GM12864 (cell line): ENCODE measurements at places on chromosomes 12 and 14.

GRCh38 chr14:91368776-91369416 lies 48.7 kb downstream of the CCDC88C start:
- no peak for DNase-seq

DNA sequence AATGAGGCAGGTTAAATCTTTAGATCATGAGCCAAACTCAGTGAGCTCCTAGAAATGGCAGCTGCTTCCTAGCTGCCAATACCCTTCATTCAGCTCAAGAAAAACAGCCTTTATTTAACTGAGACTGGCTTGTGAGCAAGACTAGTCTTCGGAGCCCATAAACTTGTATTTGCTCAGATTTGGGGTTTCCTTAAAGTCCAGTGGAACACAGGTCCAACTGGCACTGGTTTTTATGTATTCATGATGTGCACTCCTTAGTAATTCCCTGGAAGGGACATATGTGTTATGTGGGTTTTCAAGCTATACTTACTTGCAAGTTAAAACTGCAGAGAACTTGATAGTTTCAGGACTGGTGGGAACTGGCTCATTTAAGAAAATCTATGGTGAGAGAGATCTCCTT lies 380.1 kb upstream of the TMEM132C start:
- DNase-seq = no peak

- no peak for DNase-seq
These were observed 200.5 kb downstream of the GXYLT1 start for GRCh38 chr12:41944216-41944615.

GRCh38 chr14:98622208-98623051 lies 649.6 kb downstream of the BCL11B start:
- no peak for DNase-seq

- DNase-seq = no peak
These were observed 43.4 kb upstream of the ATF1 start for GRCh38 chr12:50720501-50720900.

- DNase-seq = no peak
These were observed 40.9 kb upstream of the LRIG3 start for GRCh38 chr12:58961166-58961565.

- DNase-seq = no peak
These were observed 16.4 kb upstream of the TAS2R30 start for GRCh38 chr12:11150832-11151231.

- DNase-seq = no peak
These were observed 23.4 kb downstream of the SERPINA1 start for GRCh38 chr14:94364964-94365363.

DNA sequence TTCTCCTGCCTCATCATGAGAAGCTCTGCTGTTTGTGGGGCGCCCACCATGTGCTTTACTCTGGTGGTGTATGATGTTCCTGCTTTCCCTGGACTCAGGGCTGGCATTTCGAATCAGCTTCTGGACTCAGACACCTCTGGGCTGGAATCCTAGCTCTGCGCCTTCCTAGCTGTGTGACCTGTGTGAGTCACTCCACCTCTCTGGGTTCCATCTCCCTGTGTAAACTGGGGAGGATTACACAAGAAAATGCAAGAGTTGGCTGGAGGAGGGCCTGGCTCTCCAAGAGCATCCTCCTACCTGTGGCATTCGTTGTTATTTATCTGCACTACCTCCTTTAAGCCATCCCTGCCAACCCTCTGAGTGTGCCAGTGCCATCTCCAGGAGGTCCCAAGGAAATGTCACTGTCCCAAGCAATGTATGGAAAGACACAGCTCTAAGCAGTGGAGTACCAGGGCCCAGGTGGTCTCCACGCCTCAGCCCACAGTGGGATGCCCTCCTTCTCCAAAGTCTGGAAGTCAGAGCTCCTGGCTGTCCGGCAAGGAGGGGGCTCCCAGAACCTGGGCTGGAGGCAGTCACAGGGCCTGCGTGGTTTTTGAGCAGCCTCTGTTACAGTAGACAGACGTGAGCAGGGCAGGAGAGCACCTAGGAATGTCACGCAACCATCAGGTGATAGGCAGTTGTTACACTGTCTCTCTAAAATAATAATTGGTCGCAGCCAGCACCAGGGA lies 7.3 kb upstream of the TNFAIP2 start:
- DNase-seq = no peak

- no peak for DNase-seq
These were observed 239.1 kb downstream of the VRK1 start for GRCh38 chr14:97036086-97036852.

DNA sequence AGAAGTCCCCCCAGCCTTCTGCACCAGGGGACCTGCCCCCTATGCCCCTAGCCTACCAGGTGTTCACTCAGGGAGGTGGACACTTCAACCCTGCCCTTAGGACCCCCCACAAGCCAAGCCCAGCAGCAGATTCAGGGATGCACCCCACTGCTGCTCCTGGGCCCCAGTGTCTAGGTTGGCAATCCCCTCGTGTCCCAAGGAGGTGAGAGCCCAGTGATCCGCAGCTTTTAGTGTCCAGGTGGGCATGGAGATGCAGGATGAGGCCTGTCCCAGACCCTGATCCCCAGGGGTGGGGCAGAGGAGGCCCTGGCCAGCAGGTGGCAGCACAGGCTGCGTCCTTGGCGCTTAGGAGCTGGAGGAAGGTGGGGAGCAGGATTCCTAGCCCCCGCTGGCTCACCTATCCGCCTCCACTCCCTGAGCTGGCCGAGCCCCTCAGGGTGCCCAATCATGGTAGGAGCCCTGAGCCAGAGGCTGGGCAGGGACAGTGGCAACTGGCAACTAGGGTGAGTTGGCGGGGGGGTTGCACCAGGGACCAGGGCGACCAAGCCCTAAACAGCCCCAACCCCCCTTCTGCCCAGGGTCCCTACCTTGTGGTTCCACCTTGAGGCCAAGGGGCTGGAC lies 4.1 kb downstream of the CKB start:
- DNase-seq = no peak

GRCh38 chr12:50212071-50212467 lies 44.9 kb upstream of the CERS5 start:
- DNase-seq = no peak

GRCh38 chr14:91339671-91340369 lies 77.8 kb downstream of the CCDC88C start:
- DNase-seq = no peak

DNA sequence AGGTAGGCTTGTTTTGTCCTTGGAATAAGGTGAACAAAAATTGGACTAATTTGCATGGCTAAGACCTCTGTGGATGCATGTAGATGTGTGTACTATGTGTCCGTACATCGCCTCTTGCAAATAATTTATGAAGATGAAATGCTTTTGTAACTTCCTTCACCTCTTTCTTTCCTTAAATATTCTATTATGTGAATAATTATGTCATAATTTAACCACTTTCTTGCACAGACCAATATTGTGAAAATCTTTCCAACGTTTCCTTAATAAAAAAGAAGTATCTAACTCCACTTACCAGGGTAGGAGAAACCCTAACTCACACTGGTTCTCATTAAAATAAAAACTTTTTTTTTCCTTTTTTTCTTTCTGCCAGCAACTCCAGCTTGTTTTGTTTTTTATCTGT lies 4.0 kb downstream of the NANOG start:
- DNase-seq = no peak

- DNase-seq = no peak
These were observed 520.5 kb upstream of the STXBP6 start for GRCh38 chr14:25570483-25570882.

GRCh38 chr12:98744680-98745079 lies 99.6 kb downstream of the APAF1 start:
- DNase-seq = no peak

- DNase-seq = no peak
These were observed 885.8 kb downstream of the FSCB start for GRCh38 chr14:43621282-43621681.
